ENCODE measurements at places on chromosomes 13 and 19.

DNA sequence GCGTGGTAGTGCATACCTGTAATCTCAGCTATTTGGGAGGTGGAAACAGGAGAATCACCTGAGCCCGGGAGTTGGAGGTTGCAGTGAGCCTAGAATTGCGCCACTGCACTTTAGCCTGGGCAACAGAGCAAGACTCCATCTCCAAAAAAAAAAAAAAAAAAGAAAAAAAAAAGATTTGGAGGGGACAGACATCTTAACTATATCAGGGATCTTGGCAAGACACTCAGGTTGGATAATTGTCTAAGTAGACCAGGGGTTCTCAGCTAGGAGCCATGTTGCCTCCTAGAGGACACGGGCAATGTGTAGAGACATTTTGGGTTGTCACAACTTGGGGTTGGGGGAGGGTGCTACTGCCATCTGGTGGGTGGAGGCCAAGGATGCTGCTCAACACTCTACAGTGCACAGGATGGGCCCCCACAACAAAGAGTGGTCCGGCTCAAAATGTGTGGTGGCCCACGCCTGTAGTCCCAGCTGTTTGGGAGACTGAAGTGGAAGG, 1.9 kb upstream of the ZNF580 start:
- peak; percentile 54 for DNase-seq

DNA sequence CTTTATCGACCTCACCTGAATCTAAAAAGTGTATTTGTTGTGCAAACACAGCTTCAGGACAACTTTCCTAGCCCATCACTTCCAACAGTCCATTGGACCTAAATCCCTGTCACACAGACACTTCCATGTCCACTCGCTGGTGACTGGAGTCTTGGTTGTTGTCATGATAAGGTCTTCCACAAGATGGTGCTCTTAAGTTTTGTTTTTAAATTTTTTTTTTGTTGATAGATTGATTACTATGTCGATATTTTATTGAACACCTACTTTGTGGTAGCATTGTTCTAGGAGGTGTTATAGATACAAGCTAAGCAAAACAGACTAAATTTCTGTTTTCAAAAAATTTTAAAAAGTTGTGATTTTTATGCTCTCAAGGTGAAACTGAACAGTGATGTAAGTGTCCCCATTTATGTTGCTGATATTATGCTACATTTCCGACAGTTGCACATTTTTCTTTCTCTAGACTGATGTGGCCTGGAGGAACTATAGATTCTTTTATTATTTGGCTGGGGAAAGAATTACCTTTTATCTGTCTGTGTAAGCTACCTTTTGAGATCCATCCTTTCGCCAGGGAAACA, 8.1 kb upstream of the ERICH6B start:
- no peak for DNase-seq

DNA sequence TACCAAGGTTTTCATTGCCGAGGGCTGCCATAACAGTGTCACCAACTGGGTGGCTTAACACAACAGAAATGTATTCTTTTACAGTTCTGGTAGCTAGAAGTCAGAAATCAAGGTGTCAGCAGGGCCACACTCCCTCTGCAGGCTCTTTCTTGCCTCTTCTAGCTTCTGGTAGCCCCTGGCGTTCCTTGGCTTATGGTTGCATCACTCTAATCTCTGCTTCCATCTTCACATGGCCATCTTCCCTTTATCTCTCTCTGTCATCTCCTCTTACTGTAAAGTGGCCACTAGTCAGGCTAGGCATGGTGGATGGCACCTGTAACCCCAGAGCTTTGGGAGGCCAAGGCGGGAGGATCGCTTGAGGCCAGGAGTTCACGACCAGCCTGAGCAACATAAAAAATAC, 38.0 kb upstream of the MRI1 start:
- no peak for DNase-seq

DNA sequence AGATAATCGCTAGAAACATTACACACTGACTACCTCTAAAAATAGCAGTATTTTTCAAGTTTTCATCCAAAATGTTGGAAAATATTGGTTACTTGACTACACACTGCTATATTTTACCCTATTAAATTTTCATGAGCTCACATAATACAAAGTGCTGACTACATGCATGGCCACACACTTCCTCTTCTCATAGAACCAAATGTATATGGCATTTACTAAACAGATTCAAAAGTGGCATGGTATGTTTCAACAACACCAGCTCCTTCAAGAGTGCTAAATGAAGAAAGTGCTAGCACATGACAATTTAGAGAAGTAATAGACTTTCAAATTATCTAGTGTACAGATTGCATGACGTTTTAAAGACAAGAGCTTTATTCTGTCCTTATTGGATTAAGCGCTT, 780.4 kb upstream of the SLITRK6 start:
- no peak for DNase-seq

DNA sequence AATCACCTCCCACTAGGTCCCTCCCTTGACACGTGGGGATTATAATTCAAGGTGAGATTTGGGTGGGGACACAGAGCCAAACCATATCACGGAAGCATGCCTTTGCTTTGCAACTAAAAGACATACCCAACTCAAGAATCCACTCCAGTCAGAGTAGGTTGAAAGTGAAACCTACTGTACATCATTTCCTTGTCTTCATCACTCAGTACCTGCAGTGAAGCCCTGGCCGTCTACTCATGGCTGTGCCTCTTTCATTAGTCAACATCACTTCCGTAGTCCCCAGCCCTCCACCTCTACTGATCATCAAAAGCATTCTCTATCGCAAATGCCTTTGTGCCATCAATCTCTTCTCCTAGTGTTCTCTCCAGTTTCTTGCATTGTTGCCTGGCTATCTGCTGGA, 343.1 kb upstream of the ARGLU1 start:
- DNase-seq, result no peak

DNA sequence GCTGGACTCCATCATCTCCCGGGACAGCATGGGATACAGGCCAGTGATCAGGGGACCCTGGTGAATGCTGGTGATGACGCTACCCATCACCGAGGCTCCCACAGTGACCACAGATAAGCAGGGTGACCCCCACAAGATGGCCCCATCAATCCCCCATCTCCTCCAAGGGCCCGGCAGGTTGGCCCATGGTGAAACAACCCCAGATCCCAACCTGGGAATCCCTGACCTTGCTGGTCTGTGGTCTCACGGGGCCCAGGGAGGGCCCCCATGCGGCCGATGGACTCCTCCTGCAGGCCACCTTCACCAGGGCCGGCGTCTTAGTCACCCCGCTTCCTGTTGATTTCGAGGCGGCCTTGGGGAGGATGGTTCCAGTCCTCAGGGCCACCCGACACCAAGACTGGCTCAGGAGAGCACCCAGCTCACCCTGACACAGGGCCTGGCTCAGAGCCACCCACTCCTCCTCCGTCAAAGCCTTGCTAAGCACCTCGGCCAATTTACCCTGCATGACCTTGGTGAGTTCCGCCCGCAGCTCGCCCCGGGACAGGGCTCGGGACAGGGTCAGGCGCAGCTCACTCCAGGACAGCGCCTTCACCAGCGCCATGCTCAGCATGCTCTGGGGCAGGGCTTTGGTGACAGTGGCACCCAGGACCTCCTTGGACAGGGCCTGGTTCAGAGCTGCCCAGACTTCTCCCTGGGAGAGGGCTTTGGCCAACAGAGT, 10.0 kb downstream of the IQCN start:
- no peak for DNase-seq

GRCh38 chr13:46339035-46339666, 47.9 kb downstream of the RUBCNL start:
- no peak for DNase-seq

DNA sequence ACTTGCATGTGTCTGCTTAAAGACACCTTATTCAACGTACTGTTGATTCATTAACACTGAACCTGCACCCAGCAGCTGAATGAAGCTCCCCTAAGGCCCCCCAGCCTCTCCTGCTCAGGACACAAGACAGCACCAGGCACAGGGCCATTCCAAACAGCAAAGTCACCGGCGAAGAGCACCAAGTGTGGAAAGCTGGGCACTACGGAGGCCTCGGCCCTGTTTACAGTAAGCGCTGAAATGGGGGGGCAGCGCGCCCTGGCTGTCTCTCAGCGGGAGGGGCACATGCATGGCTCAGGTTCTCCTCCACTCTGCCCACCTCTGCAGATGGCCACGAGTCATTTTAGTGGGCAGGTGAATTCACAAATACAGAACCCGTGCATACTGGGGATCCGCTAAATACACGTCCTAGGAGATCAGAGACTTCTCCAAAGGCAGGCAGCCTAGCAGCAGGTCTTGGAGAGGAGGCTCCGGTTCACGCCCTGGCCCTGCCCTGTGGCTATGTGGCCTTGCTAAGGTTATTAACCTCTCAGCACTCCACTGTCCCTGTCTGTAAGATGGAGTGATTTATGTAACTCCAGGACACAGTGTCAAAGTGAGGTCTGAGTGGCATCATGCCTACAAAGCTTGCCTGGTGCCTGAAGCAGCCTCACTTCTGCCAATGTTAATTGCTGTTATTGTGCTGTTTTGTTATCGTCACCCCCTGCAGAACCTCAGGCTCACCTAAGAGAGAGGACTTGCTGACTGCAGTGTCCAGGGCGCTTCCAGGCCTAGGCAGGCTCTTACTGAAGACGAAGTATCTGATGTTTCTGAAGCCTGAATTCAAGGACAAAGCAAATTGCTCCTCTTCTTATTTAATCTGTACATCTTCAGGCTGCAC, 207.4 kb upstream of the SOX1 start:
- no peak for DNase-seq
